ENCODE measurements at places on chromosomes 11 and 22. TPM values are rescaled to one million over a fixed set of nuclear protein-coding genes. Genes with fewer than 3 reads are reported as not detected.

The FAM180B gene
- polyA plus RNA-seq, result not detected

The KRTAP5-1 gene
- not detected for polyA plus RNA-seq

The NDUFA6 gene
- 273 TPM for polyA plus RNA-seq

The SORL1 gene
- polyA plus RNA-seq, result 6.5 TPM

The ARRB1 gene
- 10.5 TPM for polyA plus RNA-seq

The TSPAN4 gene
- 68.3 TPM for polyA plus RNA-seq

The PNPLA5 gene
- not detected for polyA plus RNA-seq

The PTPN5 gene
- 151 TPM for polyA plus RNA-seq

The VPS37C gene
- 7.2 TPM for polyA plus RNA-seq

The PHOX2A gene
- polyA plus RNA-seq, result not detected

The C22orf42 gene
- 64.0 TPM for polyA plus RNA-seq

The PC gene
- polyA plus RNA-seq, result 8.9 TPM

The MTMR3 gene
- polyA plus RNA-seq, result 46.7 TPM

The GGTLC3 gene
- not detected for polyA plus RNA-seq

The OR6T1 gene
- polyA plus RNA-seq, result not detected

The PATE4 gene
- polyA plus RNA-seq, result not detected

The PGA3 gene
- polyA plus RNA-seq, result not detected

The BSX gene
- not detected for polyA plus RNA-seq

The RAG2 gene
- not detected for polyA plus RNA-seq

The MUC2 gene
- not detected for polyA plus RNA-seq

The DKK3 gene
- 48.4 TPM for polyA plus RNA-seq

The UBQLN3 gene
- polyA plus RNA-seq, result not detected

The SPON1 gene
- polyA plus RNA-seq, result 0.66 TPM

The CAPRIN1 gene
- 243 TPM for polyA plus RNA-seq

The NCAM1 gene
- 158 TPM for polyA plus RNA-seq

The BRD1 gene
- polyA plus RNA-seq, result 79.3 TPM

The OR51B4 gene
- not detected for polyA plus RNA-seq

The ADM2 gene
- polyA plus RNA-seq, result not detected

The GVQW3 gene
- 24.0 TPM for polyA plus RNA-seq

The GLB1L2 gene
- 4.0 TPM for polyA plus RNA-seq

The OR5F1 gene
- polyA plus RNA-seq, result not detected

The DGCR6 gene
- 8.9 TPM for polyA plus RNA-seq

The PLCB3 gene
- polyA plus RNA-seq, result 2.1 TPM

The TBX1 gene
- not detected for polyA plus RNA-seq

The OR5A1 gene
- polyA plus RNA-seq, result not detected

The FOLH1 gene
- not detected for polyA plus RNA-seq

The C11orf42 gene
- polyA plus RNA-seq, result not detected

The MMP13 gene
- polyA plus RNA-seq, result not detected

The CYTH4 gene
- polyA plus RNA-seq, result not detected

The RCOR2 gene
- polyA plus RNA-seq, result 41.5 TPM

The APOL5 gene
- polyA plus RNA-seq, result not detected

The LUZP2 gene
- 15.5 TPM for polyA plus RNA-seq

The TLCD5 gene
- polyA plus RNA-seq, result 23.4 TPM

The VSIG2 gene
- polyA plus RNA-seq, result not detected

The C11orf65 gene
- 1.1 TPM for polyA plus RNA-seq

The KLHL22 gene
- 59.5 TPM for polyA plus RNA-seq

The SCUBE1 gene
- 21.6 TPM for polyA plus RNA-seq

The RSF1 gene
- 23.4 TPM for polyA plus RNA-seq

The DTX4 gene
- polyA plus RNA-seq, result 37.7 TPM

The ARHGEF12 gene
- polyA plus RNA-seq, result 95.9 TPM

The SYT13 gene
- polyA plus RNA-seq, result 65.4 TPM

The WNT7B gene
- 0.16 TPM for polyA plus RNA-seq

The SEPTIN3 gene
- 167 TPM for polyA plus RNA-seq

The NXPE4 gene
- not detected for polyA plus RNA-seq

The SLC43A3 gene
- polyA plus RNA-seq, result 0.33 TPM

The OR52A1 gene
- not detected for polyA plus RNA-seq

Data from neural cell (in vitro differentiated cells).